Activated naive CD4-positive, alpha-beta T cell treated with Interleukin-2 at 50 U/mL for 16 hours (primary cell): ENCODE measurements at places on chromosomes 3 and 15.

DNA sequence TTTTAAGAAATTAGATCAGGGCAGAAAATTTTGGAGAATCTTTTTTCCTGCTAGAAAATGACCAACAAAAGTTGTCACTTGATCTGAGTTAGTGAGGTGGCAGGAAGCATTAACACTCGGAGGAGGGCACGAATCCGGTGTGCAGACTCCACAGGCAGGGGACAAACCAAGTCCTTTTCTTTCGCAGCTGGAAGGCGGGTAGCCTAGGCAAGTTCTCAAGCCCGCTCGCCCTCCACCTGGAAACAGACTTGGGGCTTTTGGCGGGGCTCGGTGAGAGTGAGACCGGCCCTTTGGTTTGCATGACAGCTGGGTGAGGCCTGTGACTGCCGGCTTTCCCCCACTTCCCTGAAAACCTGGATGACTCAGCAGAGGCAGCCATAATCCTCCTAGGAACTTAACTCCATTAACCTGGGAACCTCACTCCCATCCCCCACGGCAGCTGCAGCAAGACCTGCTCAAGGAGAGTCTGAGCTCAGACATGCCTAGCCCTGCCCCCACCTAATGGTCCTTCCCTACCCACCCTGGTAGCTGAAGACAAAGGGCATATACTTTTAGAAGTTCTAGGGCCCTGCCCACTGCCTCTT is 134.8 kb downstream of the MFSD1 start:
- DNase-seq = no peak

DNA sequence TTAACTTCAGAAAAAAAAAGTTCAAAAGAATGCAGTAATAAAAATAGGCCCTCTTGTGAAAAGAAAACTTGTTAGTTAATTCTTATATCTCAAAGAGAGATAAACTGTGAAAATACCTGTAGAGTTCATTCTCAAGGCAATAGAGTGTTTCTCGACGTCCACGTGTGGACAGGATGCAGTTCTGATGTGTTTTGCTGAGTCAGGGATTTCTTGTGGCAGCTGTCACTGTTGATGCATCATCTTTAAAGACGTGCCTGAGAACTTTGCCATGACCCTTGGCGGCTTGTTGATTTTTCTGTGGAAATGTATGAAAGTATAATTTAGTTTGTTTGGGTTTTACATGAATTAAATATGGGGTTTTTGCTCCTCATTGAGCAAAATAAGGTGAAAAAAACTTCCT is 702.2 kb downstream of the NLGN1 start:
- no peak for DNase-seq

DNA sequence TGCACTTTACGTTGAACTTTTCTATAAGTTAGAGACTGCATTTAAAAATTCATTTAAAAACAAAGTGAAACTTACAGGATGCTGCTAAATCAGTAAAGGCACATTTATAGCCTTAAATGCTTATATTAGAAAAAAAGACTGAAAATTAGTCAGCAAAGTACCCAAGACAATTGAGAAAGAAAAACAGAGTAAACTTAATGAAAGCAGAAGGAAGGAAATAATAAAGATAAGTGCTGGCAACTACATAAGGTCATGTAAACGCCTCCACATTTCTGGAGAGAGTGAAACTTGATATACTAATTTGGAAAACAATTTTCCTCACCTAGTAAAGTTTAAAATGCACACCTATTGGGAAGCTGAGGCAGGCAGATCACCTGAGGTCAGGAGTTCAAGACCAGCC is 58.2 kb upstream of the ACAN start:
- DNase-seq = no peak

- no peak for DNase-seq
Observed at GRCh38 chr3:14845180-14845579, 26.4 kb downstream of the FGD5 start.

DNA sequence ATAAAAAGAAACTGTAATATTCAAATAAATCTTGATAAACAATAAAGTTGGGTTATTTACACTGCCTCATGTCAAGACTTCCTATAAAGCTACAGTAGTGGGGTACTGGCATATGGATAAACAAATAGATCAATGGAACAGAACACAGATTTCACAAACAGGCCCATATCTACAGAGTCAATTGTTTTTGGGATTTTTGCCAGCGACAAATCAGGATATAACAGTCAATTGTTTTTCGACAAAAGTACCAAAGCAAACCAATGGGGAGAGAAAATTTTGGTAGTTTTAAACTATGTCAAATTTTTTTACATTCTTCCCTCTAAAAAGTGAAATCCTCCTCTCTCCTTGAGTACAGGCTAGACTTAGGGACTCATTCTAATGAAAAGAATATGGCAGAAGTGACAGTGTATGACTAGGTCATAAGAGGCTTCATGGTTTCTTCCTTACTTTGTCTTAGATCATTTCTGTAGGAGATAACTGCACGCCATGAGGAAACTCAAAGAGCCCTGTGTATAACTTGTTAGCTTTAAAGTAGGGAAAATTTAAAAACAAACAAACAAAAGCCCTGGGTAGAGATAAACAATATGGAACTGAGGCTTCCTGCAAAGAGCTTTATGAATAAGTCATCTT is 16.9 kb downstream of the IP6K1 start:
- DNase-seq = no peak

GRCh38 chr3:126930936-126931600 is 51.8 kb upstream of the PLXNA1 start:
- no peak for DNase-seq

DNA sequence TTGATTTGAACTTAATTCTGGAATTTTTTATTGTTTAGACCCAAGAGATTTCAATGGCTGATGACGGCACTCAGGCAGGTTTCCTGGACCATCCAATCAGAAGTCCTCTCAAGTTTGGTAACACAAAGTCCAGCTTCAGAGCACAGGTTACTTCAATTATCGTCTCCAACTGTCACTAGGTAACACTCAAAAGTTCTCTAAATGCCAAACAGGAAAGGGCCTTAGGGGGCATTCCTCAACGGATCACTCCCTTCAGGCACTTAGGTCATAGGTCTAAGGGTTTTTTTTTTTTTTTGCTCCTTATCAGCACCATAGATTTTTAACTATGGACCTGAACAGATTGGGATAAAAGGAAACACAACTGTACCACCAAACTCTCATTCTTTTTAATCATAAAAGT is 85.8 kb downstream of the MEIS2 start:
- DNase-seq = no peak

DNA sequence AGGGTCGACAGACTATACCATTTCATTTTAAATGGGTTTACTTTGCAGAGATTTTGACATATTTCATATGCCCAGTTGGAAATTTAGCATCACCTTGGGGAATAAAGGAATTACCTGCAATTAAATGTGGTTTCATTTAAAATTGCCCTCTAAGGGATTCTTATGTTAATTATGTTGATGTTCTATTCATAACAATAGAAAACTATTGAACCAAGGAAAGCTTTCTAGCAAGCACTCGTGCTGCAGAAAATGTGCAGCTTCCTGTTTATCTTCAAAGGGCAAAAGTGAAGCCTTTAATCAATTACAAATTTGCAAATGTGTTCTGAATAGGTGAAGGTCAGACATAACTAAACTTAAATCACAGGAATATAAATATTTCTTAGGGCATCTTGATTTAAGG is 352.1 kb downstream of the CHST2 start:
- no peak for DNase-seq

DNA sequence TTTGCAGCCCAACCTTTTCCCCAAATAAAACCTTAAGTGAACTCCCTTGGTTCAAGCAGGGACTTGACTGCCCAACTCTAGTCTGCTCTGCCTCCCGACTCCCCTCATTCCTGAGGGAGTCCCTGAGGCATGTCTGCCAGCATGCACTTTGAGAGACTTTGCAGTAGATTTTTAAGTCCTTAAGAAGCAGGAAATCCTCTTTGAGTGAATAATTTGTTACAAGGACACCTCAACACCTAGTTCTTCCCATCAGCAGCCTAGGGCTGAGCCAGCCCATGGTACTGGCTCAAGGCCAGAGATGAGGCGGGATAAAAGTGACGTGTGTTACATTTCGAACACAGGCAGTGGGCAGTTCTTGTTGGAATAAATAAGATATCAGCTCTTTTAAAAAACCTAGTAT is 204.3 kb upstream of the SLC2A2 start:
- no peak for DNase-seq

GRCh38 chr3:160038862-160039562 is 50.4 kb downstream of the IL12A start:
- no peak for DNase-seq

GRCh38 chr3:123678108-123678511 is 93.3 kb upstream of the HACD2 start:
- DNase-seq = no peak

GRCh38 chr3:171788546-171789351 is 21.5 kb downstream of the PLD1 start:
- no peak for DNase-seq

DNA sequence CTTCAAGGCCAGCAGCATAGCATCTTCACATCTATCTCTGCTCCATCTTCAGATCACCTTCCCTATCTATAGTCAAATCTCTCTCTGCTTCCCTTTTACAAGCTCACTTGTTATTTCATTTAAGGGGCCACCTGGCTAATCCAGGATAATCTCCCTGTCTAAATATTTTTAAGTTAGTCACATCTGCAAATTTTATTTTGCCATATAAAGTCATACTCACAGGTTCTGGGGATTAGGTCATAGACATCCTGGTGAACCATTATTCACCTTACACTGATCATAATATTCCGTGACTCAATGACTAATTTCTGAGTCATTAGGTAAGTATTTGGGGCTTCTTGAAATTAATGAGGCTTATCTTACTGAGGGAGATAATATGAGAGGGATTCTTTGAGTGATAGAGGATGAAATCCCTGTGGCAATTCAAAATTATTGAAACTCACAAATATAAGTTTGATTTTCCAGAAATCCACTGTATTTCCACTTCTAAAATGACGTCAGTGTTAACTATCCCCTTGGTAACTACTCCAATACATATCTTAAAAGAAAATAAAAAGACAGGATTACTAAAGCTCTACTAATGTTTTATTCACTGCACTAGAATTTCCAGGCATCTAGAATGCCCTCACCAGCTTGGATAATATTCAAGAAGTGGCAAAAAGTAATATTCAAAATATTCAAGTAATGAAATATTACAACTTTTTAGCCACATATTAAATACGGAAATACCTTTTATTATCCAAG is 93.7 kb upstream of the RBMS3 start:
- DNase-seq = no peak

- DNase-seq = no peak
Observed at GRCh38 chr3:99473321-99473751, 165.1 kb upstream of the COL8A1 start.

GRCh38 chr3:177921153-177921552 is 615.1 kb upstream of the KCNMB2 start:
- no peak for DNase-seq

- peak; percentile 62 for DNase-seq
Observed at GRCh38 chr3:14633819-14634424, 17.6 kb upstream of the CCDC174 start.

DNA sequence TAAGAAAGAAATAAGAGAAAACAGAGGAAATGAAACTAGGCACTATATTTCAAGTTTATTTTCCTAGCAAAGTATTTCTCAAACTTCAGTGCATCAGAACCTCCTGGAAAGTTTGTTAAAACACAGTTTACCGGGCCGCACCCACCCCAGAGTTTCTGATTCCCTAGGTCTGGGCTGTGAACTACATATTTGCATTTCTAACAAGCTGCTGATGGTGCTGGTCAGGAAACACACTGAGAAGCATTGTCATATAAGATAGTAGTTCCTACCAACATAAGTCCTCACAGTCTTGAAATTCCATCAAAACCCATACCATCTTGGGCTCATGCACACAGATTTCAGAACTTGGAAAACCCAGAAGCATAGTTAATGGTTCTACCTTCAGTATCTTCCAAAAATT is 8.3 kb downstream of the SLC9A9 start:
- DNase-seq = no peak

DNA sequence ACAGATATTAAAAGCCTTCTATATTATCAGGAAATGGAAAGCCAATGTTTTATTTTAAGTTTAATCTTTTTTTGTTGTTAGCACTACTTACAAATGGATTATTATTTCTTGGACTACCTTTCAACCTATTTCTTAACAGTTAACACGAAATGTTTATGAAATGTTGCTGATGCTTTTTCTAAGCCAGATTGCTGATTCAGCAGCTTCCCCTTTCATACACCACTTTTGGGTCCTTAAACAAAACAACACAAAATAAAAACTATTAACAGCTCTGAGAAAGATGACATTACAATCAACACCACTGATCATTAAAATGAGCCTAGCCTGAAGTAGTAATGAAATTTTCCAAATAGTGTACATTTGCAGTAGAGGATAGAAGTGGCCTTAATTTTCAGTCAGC is 99.2 kb upstream of the VEPH1 start:
- no peak for DNase-seq

DNA sequence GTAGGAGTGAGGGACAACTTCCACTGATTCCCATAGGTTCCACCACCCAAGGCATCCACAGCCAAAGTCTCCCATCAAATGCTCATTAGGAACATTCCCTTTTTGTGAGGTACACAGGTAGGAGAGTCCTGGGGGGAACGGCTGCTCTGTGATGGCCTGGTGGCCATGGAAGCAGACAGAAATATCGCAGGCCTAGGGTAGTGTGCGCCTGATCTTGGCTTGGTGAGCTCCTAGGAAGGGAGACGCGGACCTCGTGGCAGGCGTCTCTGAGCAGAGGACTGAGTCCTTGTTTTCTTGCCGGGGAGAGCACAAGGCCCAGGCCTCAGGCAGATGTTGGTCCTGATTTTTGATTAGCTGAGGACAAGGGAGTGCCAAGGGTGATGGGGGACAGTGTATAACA is 99.5 kb downstream of the SNRPN start:
- DNase-seq = no peak

DNA sequence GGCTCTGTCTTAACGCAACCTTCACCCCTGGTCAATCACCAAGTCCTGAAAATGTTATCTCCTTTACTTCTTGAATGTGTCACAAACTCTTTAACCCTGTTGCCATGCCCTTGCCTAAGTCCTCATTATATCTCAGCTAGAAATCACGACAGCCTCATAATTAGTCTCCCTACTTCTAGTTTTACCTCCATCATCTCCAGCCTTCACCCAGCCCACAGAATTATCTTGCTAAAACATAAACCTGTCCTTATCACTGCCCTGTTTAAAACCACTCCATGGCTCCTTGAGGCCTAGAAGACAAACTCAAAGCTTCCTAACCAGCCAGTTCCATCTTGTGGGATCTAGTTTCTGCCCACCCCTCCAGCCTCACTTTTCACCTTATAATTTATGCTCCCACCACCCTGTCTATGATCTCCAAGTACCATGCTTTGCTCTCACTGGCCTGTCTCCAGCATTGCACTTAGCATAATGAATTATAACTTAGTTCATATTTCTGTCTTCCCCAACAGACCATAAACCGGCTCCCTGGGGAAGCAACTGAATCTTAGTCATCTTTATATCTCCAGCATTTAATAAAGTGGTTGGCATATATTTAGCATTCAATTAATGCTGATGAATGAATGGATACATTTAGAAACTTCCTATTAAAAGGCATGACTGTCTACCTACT is 39.2 kb downstream of the GPR176 start:
- no peak for DNase-seq

DNA sequence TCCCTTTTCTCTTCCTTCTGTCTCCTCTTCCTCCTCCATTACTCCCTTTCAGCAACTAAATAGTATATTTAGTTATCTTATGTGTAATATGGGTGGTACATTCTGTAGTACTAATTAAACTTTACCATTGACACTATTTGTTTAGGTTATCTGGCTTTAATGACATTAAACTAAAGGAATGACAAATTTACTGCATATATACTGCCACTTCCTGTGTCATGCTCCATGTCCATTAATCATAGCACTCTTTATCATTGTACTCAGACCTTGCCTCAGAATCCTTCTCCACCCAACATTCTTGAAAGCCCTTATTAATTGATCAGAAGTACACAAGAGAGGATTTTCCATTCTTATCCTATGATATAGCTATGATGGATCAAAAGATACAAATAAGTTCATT is 244.2 kb downstream of the NAALADL2 start:
- no peak for DNase-seq

GRCh38 chr3:20909511-20909910 is 723.5 kb upstream of the SGO1 start:
- no peak for DNase-seq
